D721Med (cell line): ENCODE measurements at places on chromosomes 12 and 14.

DNA sequence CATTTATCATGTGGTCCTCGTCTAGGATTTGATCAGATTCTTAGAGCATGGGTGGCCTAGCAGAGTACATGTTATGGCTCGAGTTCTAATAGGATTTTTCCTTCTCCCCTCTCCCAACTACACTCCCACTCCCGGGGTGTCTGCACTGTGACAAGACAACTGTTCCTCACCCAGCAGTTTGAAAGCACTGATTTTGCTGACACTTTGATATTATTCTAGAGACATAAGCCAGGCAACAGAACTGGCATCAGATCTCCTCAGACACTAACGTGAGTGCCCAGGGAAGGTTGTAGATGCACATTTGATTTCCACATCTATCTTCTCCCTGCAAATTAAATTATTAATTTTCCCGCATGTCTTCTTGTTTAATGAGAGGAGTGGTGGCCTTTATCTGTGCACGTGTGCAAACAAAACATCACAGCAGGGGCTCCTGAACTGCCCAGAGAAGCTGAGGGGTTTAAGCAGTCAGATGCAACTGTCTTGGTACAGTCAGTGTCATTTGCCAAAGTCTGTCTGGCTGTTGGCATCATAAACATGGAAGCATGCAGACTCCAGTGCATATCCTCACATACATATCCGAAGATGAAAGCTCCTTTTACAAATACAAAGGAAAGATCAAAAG, 491.8 kb downstream of the NPAS3 start:
- no peak for DNase-seq

- DNase-seq: no peak
These were observed 16.7 kb downstream of the NEUROD4 start for GRCh38 chr12:55036326-55037115.

DNA sequence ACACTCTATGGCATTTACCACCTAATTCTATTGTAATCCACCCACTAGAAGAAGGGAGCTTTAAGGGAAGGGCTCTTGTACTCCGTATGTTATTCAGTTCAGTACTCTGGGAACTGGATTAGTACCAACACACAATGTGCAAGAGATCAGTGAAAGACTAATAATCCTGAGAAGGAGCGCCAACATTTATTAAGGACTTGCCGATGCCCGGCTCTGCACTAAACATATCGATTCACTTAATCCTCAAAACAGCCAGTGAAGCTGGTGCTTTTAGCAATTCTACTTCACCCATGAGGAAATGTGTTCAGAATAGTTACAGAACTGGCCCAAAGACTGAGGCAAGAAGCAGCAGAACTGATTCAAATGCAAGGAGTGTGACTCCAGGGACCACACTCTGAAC, 80.9 kb downstream of the RPS6KA5 start:
- DNase-seq: peak; percentile 14

DNA sequence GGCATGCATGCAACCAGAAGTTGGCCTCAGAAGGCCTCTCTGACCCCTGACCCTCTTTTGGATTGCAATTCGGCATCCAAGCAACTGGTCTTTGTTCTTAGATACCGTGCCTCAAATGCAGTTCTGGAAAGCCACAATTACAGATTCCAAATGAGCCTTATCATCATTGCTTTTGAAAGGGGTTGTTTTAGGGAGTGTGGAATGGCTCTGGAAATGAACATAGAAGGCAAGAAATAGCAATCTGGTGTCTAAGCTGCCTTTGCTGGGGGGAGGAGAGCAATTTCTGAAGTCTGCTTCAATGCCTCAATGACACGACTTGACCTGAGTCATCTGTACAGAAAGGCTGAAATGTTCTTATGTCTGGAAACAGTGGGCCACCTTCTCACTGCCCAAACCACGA, 250.1 kb downstream of the NUAK1 start:
- DNase-seq: no peak

DNA sequence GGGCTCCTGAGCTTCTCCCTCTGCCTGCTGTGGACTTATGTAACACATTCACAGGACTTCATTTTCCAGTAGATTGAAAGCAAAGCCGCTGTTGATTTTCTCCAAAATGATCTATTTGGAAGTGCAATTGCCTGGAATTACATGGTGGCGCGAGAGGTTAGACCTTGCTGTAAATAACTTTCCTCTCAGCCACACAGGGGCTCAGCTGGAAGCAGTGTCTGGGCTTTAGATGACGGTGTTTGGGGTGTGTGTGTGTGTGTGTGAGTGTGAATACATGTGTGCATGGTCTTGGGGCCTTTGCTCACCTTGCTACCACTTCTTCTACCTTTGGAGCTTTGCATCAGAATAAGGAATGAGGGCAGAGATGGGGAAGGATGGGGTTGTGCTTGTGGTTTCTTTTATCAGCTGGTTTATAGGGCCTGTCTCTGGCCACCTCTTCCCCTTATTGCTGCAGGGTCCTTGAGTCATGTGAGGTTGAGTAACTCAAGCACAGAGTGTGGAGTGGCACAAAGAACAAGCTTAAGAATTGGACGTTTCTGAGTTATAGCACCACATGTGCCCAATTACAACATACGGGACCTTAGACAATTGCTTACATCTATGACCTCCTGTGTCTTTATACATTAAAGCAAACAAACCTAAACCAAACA, 280.6 kb downstream of the NRXN3 start:
- DNase-seq: no peak

DNA sequence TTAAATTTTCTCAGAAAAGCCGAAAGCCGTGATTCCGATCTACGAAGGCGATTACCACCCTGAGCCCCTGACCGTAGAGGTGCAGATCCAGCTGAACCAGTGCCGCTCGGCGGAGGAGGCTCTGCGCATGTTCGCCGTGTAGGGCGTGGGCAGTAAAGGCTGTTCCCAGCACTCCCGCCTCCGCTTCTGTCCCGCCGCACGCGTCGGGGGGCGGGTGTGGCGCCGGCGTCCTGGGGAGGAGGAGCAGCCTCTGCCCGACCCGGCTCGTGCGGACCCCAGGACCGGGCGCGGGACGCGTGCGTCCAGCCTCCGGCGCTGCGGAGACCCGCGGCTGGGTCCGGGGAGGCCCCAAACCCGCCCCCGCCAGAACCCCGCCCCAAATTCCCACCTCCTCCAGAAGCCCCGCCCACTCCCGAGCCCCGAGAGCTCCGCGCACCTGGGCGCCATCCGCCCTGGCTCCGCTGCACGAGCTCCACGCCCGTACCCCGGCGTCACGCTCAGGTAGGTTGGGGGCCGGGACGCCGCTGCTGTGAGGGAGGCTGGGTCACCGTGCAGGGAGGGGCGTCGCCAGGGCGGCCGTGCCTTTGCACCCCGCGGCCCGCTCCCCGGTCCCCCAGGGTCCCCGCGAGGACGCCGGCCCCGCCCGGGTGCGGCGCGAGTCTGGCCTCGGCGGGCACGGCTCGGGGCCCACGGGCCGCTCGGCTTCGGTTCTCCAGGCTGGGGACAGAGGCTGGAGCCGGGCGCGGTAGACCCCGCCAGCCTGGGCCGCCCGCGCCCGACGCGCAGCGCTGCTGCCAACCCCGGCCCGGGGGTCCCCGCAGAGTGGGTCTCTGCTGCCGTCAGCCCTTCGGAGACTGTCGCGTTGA, at the start of gene B3GNT4:
TSS of gene B3GNT4 (plus strand) at position 409 of the 866 bp plus-strand sequence. CDS start 910 bp downstream, outside the sequence.
- peak; percentile 67 for DNase-seq

DNA sequence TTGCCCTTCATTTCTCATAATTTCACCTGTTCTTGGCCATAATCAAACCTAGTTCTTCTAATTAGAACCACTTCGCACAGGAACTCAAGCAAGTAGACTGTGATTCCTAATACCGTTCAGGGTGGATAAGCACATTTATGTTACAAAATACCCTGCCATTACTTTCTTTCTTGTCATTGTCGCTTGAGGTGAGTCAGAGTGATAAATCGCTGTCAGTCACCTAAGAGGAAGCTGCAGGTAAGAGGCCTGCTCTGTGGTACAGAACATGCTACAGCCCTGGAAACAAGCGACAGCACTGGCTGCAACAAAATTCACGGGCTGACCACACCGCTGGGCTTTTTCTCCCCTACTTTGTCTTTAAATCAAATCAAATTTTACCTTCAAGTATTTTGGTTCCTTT, 218.2 kb downstream of the ANO6 start:
- DNase-seq: no peak

DNA sequence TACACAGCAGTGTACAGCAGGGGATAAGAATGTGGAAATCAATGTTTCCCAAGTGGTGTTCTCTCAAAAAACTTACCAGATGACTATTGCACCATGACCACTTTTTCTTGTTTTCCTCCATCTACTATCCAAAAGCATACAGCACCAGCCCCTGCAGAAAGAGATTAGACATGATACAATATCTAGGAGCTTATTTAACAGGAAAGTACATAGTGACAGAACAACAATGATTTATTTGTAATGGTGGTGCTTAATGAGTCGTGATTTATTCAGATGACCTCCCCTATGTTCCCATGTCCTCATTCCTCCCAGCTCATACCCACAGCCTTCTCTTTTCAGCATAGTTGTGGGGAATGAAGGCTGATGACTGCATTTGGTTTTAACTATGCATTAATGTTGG, 413.6 kb downstream of the BTG1 start:
- no peak for DNase-seq

GRCh38 chr12:47904713-47905709, at the start of gene VDR:
Gene VDR, minus strand, starts transcription at chr12:47904994. Its CDS starts 25,881 bp downstream, at chr12:47879113.
- DNase-seq: peak; percentile 44

GRCh38 chr12:67482751-67483661, 165.5 kb upstream of the DYRK2 start:
- no peak for DNase-seq

DNA sequence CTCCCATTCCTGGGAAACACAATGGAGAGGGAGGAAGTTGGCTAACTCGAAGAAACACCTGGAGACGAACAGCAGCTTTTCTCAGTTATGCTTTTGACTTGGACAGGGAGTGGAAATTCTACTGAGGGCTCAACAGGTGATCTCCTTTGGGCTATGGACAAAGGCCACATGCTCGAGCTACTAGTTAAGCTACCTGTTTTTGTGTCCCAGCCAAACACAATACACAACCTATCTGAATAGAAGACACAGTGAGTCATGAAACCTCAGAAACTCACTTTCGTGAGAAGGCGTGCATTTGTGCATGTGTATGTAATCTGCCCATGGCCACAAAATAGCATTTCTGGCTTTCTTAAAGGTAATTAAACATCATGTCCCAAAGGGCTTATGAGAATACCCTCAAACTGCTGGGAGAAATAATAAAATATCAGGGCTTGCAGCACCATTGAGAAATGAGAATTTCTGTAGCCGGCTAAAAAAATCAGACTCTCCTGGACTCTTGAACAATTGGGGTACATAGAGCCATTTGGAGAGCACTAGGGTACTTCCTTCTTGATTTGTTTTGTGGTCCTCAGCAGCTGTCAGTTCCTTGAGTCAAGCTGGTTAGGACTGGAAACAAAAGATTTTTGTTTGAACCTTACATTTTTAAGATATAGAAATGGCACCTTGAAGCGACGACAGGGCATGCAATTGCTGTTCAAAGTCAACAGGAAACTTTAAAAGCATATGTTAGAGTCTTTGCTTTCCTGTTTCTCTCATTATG, 85.5 kb upstream of the PTHLH start:
- DNase-seq: no peak

- no peak for DNase-seq
These were observed 53.0 kb downstream of the IFNG-AS1 start for GRCh38 chr12:68042212-68042699.

DNA sequence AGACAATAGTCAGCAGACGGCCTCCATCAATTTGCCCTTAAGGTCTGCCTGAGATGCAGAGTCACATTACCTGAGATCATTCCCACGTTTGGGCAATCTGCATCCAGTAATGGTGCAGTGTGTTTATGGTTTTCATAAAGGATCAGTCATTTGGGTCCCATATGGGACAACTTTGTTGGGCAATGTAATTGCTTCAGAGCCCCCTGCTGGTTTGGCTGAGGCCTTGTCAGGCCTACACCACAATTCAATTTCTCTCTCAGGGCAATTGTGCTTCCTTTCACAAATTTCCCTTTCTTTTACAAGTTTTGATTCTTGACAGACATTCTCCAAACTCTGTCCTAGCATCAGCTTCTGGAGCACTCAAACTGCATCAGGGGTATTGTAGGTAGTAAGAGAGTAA, 191.2 kb upstream of the SSTR1 start:
- no peak for DNase-seq

DNA sequence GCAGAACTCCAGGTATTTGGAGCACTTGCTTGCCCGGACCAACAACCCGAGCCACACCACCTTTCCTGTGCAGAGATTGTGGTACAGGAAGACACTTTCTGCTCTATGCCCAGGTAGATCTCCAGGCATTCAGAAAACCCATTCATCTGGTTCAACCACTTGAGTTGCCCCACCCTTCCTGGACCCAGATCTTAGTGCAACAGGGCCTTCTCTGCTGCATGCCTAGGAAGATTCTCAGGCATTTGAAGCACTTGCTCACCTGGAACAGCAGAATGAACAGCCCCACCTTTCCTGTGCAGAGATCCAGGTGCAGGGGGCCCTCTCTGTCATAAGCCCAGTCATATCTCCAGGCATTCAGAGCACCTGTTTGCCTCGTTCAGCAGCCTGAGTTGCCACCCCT, 412.8 kb upstream of the MGAT4C start:
- DNase-seq: no peak

DNA sequence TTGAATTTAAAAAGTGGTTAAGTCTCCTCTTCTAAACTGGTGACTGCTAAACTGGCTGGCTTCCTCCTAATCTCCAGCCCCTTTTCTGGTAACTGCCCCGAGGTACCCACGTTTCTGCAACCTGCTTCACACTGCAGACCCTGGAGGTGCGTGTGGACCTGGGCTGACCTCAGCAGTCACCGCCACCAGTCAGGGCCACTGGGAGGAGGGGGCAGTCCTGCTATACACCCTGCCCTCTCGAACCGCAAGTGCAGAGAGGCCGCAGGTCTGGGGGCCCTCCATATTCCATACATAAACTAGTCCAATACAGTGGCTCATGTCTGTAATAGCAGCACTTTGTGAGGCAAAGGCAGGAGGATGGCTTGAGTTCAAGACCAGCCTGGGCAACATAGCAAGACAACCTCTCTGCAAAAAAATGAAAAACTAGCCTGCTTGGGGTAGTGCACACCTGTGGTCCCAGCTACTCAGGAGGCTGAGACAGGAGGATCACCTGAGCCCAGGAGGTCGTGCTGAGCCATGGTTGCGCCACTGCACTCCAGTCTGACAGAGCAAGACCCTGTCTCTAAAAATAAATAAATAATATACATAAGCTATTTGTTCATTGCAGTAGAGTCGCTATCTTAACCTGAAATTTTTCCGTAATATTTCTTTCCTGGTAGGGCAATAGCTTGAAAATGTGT, 25.6 kb downstream of the VPS37B start:
- no peak for DNase-seq

DNA sequence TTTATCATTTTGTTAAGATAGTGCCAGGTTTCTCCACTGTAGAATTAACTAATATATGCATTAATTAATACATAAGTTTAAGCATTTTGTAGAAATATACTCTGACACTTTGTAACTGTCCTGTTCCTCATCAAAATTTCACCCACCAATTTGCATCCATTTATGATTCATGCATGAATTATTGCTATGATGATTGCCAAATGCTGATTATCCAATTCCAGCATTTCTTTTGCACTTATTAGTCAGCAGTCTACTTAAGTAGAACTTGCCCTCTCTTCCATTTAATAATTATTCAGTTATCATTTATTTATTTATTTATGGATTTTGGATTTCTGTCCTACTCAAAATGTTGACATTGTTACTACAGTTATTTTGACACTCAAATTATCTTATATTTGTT, 72.2 kb downstream of the SLC6A15 start:
- DNase-seq: no peak

GRCh38 chr12:57795354-57795753, 12.8 kb downstream of the TSFM start:
- no peak for DNase-seq
